ENCODE measurements at places on chromosomes 6 and 20.
A peak's percentile ranks its signal among the peaks of the same experiment; 100 is the strongest.

- DNase-seq: no peak
Observed at GRCh38 chr6:168565112-168565511, 124.1 kb downstream of the SMOC2 start.

GRCh38 chr6:159908535-159908934 is 17.7 kb downstream of the MAS1 start:
- no peak for DNase-seq

- no peak for DNase-seq
Observed at GRCh38 chr6:37371154-37372083, 17.6 kb downstream of the RNF8 start.

GRCh38 chr20:38473367-38473795 is 738 bp downstream of the RALGAPB start:
- DNase-seq: peak; percentile 27

- no peak for DNase-seq
Observed at GRCh38 chr6:131754715-131755567, 44.1 kb upstream of the CTAGE9 start.

GRCh38 chr6:111256646-111257045 is 169.3 kb downstream of the SLC16A10 start:
- DNase-seq: peak; percentile 9

- no peak for DNase-seq
Observed at GRCh38 chr6:14354919-14355572, 237.5 kb downstream of the CD83 start.

DNA sequence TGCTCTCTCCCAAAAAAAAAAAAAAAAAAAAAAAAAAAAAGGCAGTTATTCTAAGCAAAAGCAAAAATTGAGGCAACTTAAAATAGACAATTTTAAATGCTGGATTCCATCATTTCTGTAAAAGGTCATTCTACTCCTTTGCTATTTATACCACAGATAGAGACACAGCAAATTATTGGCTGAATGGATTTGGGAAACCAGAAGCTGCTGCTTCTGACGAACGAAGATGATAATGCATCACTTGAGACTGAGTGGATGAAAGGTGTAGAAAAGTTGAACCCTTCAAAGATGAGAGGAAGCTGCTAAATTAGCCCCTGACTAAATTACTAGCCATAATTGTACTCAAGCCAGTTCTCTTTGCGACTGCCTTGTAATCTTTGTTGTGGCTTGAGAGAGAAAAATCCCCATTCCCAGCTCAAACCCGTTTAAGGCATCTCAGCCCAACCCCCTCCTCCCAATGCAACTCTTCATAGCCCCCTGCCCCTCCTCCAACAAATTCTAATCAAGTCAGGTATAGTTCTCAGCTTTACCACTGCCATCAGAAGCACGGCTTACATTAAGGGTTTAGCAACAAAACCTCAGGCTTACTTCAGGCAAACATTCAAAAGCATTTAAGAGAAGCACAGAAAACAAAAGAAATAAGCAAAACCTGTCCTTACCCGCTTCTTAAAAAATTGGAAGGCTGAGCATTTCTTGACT is 1.0 kb downstream of the SGK1 start:
- DNase-seq: peak; percentile 47

GRCh38 chr6:52063584-52064344 is 23.6 kb downstream of the PKHD1 start:
- peak; percentile 37 for DNase-seq

- DNase-seq: no peak
Observed at GRCh38 chr20:21509597-21510371, 4.1 kb downstream of the NKX2-2 start.

- DNase-seq: no peak
Observed at GRCh38 chr6:156719720-156720563, 57.2 kb upstream of the ARID1B start.

- DNase-seq: no peak
Observed at GRCh38 chr20:44856442-44856841, 29.1 kb upstream of the YWHAB start.

DNA sequence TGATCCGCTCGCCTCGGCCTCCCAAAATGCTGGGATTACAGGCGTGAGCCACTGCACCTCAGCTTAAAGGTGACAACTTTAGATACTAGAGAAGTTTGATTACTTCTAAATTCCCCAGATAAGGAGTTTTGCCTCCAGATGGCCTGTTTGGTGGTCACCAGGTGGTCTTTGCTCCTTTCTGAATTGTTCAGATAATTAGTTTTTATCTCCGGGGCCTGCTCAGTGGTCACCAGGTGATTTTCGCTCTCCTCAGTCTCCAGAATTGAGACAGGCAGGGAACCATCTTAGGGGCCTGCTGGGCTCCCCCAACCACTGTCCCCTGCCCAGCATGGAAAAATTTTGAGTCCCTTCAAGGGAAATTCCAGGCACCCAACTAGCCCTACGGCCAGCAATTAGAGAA is 62.6 kb downstream of the GPR6 start:
- DNase-seq: no peak
